ENCODE measurements at places on chromosomes 11 and 22.

GRCh38 chr11:19838994-19839768 is 126.5 kb downstream of the NAV2 start:
- DNase-seq, result no peak

GRCh38 chr11:66922551-66922950 is 35.6 kb downstream of the PC start:
- DNase-seq, result no peak

DNA sequence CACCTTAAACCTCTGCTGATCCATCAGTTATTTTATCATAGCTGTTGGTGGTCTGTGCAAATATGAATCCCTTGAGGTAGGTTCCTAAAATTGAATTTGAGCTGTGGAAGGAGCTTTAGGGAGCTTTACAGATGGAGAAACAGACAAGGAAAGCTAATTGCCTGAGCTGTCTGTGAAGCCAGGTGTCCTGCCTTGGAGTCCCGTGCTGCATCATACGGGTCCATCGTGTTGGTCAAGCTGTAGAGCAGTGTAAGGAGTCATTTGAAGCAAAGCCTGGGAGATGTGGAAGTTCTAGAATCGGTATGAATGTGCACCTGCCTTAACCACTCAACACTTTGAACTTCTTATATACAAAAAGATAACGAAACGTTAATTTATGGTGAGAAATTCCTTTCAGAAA is 1.0 kb downstream of the POLA2 start:
- no peak for DNase-seq

DNA sequence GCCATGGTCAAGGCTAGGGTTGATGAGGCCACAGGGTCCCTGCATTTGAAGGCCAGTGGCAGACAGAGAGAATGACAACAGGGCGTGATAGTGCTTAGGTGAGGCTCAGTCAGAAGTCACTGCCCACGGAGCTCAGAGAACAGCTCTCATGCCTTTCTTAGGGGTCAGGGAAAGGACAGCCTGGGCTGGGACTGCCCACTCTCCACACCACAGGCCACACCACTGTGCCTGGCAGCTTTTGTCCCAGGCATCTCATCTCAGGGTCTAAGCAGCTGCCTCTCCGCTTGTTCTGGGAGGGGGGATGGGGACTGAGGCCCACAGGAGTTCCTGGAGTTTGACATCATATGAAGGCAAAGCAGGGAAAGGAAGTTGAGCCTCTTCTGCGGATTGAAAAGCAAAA is 150.2 kb upstream of the B3GAT1 start:
- DNase-seq, result no peak

DNA sequence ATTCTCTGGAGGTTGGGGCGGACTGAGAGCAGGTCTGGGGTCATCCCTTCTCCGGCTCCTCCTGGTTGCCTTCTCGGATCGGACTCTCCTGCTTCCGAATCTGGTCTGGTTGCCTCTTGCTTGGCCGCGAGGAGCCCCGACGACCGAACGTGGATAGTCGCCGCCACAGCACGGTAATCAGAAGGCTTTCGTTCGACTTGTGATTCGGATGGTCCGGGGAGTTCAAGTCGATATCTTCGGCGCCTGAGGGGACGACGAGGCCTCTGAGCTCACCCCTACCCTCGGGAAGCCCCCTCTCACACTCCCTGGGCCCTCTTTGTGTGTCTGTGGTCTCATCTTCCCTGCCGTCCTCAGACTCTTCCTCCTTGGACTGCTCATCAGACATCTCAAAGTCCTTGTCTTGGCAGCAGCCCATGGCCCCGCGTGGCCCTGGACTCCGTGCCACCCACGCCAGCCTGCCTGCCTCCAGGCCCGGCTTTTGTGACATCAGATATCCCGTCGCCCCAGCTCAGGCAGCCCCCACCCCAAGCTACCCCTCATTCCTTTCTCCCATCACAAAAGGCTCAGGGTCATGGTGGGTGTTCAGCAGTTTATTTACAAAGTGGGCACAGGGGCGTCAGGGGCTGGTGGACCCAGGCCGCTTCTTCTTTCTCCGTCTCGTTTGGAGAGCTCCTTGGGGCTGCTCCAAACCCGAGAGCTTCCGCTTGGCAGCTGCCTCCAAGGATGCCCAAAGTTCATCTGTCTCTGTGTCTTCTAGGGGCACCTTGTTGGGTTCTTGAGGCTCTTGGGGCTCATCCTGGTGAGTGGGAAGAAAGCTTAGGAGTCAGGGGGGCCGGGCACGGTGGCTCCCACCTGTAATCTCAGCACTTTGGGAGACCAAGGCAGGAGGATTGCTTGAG is at the start of gene TEX54:
TEX54 (minus strand) TSS at position 506 of the 899 bp plus-strand sequence.
- no peak for DNase-seq

GRCh38 chr22:33000342-33001280 is 57.6 kb downstream of the SYN3 start:
- DNase-seq, result no peak

- DNase-seq, result no peak
Observed at GRCh38 chr11:94602430-94603372, 35.5 kb downstream of the PIWIL4 start.

- no peak for DNase-seq
Observed at GRCh38 chr11:70322666-70323065, 52.2 kb downstream of the PPFIA1 start.

- DNase-seq, result no peak
Observed at GRCh38 chr11:70092959-70093715, 15.0 kb downstream of the ANO1 start.

- DNase-seq, result no peak
Observed at GRCh38 chr22:23626286-23626975, 5.7 kb downstream of the DRICH1 start.

- peak; percentile 72 for DNase-seq
Observed at GRCh38 chr22:36506637-36507517, at the start of gene FOXRED2. Gene FOXRED2, minus strand, starts transcription at chr22:36507040. Its CDS starts 618 bp downstream, at chr22:36506422.

- DNase-seq, result no peak
Observed at GRCh38 chr11:72553706-72554105, 119.4 kb upstream of the CLPB start.

- no peak for DNase-seq
Observed at GRCh38 chr11:130344841-130345240, 30.1 kb upstream of the ZBTB44 start.

Data from stimulated activated CD8-positive, alpha-beta memory T cell treated with anti-CD3 and anti-CD28 coated beads, Interleukin-4, amount 100 ng/mL, for 1 hour (primary cell).